CD14-positive monocyte (primary cell): ENCODE measurements at places on chromosomes 1 and 21.

- DNase-seq: no peak
Observed at GRCh38 chr1:72648465-72648864, 366.1 kb upstream of the NEGR1 start.

DNA sequence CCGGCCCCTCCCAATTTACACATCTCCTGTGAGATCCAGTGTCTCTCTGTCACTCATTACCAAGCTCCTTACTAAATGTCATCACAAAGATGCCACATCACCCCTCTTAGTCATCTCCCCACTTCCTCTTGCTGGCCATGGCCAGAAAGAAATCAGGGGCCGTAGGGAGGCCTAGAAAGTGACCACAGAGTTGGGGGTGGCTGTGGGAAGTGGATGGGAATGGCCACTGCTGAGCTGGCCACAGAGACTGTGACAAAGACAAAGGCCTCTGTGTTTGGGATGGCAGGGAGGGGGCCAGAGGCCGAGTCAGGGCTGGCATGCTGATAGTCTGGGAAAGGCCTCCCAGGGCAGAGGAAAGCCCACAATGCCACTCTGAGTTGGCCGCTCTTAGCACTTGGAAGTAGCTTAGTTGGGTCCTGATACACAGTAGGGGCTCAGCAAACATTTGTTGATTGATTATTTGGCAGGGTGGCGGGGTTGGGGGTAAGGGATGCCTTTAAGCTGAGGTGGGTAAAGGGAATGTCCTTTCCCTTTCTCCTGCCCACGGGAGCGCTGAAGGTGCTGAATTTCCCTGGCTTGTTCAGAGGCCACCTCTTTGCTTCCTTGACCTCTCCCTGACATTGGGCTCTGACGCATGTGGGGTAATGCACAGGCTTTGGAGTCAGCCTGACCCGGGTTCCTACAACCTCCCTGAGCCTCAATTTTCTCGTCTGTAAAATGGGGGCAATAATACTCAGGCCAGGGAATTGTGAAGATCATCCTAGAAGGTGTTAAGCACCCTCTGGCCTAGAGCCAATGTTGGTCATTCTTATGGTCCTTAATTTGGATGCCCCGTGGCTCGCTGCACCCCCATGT lies 13.2 kb downstream of the NAV1 start:
- DNase-seq: peak; percentile 97

DNA sequence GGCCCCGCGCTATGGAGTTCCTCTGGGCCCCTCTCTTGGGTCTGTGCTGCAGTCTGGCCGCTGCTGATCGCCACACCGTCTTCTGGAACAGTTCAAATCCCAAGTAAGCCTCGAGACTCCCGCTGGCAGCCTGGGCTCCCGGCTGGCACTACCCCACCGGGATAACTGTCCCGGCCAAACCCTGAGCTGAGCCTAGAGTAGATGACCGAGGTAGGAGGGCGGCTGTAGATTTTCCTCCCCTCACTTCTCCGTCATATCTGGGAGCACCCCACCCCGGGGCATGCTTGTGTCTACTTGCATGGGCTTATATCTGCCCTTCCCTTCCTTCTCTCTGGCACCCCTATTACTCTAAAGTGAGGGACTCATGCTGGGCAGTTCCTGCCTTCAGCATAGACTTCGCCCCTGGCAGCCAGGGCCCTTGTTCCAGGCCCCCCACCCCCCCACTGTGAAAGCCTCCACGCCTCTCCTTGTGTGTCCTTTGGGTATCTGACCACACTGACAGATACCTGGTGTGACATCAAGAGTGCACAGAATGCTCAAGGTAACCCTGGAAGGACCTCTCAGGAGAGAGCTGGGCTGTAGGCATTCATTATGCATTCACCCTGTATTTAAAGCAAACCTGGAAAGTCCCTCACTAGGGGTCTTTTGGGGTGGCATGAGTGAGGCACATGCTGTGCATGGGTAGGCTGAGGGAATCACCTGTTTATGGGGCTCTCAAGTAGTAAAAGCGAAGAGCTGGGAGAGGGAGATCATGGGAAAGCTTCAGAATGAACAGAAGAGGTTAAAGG lies 485 bp downstream of the EFNA1 start:
- no peak for DNase-seq

- no peak for DNase-seq
Observed at GRCh38 chr1:107689733-107690132, 275.2 kb downstream of the VAV3 start.

DNA sequence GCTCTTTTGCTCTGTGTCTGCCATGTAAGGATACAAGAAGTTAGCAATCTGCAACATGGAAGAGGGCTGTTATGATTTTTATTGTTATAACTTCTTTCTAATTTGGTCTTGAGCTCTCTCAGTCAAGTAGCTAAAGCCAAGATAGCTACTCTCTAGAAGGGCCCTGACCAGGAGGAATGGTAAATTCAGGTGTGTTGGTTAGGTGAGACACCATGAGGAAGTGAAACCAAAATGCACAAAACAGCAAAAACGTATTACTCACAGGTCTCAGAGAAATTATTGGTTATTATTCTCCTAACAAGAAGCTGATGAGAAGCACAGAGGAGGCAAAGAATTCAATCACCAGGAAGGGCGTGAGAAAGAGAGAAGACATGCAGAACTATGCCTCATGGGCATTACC lies 51.8 kb upstream of the INSL5 start:
- DNase-seq: no peak

GRCh38 chr21:31545036-31545435 lies 114.5 kb upstream of the SOD1 start:
- no peak for DNase-seq

GRCh38 chr21:46352913-46353312 lies 29.0 kb downstream of the PCNT start:
- no peak for DNase-seq

- no peak for DNase-seq
Observed at GRCh38 chr1:56638248-56638647, 6.9 kb upstream of the PRKAA2 start.
